ENCODE measurements at places on chromosomes 7 and 10.

- peak; percentile 3 for DNase-seq
These were observed 238.2 kb downstream of the BUB3 start for GRCh38 chr10:123392182-123392963.

DNA sequence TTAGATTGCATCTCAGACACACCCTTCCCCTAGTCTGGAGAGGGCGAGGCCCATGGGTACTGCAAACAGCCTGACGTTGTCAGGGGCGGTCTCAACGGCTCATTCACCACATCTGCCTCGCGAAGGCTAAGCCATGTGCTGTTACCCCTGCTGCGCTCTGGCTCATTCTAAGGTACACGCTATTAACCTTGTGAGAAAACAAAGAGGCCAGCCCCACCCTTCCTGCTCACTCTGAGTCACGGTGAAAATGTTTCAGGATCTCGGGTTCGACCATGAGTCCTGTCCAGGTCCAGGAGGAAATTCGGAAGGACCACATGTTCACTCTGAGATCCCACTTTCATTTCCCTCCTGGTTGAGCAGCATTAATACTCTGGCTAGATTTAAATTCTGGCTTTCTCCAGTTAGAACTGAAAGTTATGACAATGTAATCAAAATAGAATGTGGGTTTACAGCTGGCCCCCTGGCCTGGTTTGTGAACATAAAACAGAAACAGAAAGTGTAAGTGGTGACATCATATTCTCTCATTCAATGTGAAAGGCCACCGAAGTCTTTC, 55.2 kb downstream of the EGFR start:
- no peak for DNase-seq

DNA sequence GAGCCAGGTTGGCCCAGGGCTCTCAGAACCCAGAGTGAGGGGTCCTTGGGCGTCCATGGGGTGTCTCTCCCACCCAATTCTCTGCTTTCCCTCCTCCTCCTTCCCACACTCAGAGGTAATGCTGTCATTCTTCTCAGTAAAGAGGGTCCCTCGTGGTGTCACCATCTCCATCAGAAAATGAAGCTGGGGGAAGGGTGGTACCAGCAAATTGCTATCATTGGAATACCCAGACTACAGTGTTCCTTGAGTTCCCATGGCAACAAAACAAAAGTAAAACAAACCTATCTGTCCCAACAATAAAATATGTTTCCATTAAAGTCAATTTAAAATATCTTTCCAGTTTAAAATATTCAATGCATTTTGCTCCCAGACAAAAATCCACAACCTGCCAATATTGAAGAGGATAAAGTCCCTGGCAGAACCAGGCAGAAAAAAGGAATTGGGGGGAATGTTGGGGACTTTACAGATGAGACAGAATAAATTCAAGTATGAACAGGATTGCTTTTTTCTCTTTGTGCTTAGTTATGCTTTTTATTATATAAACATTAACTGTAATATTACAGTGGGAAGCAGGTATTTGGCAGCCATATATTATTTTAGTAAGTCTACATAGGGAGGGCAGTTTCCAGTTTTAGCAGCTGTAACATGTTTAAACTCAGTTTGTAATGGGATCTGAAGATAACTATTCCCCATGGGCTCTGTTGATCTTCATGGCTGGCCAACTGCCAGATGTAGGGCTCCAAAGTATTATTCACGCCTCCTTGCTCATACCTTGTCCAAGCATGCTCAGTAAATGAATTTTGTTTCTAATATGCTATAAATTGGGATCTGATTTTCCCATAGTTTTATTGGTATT, 182.1 kb downstream of the ARID5B start:
- DNase-seq, result no peak

DNA sequence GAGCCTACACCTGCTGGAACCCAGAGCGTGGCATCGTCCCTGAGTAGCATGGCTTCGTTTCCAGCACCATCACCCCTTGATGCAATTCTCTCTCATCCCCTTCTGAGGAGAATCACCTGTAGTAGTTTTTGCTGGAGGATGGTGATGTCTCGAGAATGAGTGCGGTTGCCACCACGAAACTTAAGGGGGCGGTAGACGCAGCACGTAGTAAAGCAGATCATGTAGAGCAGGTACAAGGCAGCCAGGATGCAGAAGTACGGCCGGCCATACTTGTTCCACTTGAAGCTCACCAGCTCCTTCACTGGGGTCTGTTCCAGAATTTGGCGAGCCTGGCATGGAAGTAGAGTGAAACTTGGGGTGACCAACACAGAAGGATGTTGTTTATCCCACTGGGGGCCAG, 8.1 kb downstream of the TRPV5 start:
- no peak for DNase-seq

DNA sequence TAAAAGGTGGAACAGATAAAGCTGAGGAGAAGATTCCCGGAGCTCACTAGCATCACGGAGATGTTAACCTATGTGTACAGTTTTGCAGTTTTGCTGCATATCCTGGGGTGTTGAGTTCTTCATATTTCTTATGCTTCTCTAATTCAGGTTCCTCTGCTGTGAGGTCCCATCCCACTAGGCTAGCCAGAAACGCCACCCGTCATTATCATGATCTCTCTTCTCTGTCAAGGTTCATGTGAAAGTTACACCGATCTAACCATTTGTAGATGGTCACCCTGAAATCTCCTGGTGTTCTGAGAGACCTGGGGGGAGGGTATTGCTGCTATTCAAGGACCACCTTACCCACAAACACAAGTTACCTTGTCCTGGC, 136.3 kb downstream of the CCDC71L start:
- no peak for DNase-seq

DNA sequence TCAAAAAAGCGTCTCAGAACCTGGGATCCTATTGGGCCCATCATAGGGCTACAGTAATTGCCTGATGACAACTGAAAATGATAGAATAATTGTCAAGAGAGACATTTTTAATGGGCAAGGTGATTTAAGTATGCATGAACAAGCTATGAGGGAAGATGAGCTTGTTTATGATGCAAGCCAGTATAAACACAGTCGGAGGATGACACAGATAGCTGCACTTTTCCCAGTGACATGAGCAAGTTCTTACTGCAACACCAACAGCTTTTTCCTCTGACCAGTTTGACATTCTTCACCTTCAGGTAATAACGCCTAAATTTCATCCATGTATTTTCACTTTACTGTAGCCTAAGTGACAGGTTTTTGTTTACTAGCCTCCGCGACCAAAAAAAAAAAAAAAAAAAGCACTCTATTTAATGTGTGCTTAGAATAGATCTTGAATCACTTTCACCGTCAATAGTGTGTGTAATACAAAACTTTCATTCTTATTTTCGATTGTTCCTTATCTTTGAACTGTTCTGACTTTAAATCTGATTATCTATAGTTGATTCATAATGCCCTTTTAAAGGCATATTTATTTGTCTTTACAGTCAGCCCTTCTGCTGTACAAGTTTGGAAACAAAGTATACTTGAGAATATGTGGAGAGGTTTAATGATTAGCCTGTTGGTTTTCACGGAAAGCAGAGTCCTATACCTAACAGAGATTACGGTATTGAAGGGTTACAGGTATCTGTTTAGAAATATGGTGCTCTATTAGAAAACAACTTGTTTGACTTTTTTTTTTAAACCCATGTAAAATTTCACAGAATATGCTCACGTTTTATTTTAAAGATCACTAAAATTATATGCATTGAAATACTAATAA, 1.7 kb downstream of the FOXP2 start:
- no peak for DNase-seq

Data from suppressor macrophage (primary cell).